ENCODE measurements at places on chromosomes 4 and X.

DNA sequence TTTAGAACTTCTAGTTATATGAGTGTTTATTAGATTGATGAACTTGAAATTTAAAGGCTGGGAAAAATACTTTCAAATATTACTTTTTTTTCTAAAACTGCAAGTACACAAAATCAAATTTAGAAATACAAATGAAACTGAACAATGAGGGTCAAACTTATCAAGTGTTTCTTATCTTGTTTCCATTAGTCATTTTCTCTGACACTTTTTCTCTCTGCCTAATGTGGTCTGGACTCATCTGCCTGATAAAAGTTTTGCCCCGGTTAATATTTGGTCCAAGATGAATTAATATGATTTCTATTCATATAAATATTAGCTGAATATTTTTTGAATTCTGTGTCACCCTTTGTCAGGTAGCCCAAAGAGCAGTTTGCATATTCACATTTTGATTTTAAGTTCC, 8.7 kb upstream of the HPGDS start:
- no peak for DNase-seq

DNA sequence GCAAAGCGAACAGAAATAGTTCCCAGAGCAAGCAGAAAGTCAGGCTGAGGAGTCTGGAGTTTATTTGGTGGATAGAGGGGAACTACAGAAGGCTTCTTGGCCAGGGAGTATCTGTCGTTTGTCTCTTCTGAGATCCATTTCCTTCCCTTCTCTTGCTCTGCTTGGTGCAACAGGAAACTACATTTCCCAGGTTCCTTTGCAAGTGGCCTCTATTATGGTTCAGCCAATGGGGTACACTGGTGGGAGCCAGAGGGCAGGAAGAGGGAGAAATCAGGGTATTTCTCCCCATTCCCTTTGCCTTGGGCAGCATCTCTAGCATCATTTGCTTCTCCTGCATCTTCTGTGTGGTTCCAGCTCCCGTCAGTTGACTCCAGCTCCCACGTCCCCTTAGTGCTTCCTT, 142.1 kb downstream of the BCOR start:
- no peak for DNase-seq

- DNase-seq, result no peak
Observed at GRCh38 chr4:25059791-25060190, 29.0 kb upstream of the LGI2 start.

DNA sequence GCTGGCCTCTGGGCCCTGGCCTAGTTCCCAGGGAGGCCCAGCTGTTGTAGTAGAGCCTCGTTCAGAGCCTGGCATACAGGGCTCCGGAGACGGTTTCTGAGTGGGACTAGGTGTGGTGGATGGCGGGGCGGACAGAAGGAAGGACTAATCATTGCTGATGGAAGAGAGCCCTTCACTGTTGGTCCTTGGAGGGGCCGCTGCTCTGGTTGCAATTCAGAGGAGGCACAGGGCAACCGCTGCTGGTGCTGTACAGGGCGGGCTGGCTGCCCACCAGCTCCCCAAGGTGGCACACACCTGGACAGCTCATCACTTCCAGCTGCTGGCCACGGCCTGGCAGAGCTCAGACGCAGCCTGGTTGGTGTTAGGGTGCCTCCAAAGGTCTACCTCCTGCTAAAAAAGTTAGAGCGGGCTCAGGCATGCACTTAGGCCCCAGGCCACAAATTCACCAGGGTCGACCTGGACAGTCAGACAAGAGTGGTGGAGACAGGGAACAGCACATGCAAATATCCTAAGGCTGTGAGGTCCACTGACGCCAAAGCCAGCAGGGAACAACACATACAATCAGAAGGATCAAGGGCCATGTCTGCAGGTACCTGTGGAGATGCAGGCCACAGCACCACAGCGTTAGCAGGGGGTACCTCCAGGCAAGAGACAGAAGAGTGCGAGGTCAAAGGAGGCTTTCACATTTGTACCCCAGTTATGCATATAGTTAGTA, 7.5 kb upstream of the RNF4 start:
- no peak for DNase-seq

DNA sequence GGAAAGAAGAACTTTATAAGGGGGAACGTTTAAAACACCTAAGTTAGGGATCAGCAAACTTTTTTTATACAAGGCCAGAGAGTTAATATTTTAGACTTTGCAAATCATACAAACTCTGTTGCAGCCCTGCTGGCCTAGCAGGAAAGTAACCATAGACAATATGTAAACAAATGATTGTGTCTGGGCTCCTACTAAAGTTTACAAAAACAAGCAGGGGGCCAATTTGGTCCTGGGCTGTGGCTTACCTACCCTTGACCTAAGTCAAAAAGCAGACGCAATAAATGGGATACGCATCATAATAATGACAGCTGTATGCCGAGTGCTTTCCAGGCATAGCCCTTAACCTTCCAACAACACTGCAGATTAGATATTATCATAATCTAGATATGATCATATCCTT, 4.9 kb downstream of the TASL start:
- no peak for DNase-seq

DNA sequence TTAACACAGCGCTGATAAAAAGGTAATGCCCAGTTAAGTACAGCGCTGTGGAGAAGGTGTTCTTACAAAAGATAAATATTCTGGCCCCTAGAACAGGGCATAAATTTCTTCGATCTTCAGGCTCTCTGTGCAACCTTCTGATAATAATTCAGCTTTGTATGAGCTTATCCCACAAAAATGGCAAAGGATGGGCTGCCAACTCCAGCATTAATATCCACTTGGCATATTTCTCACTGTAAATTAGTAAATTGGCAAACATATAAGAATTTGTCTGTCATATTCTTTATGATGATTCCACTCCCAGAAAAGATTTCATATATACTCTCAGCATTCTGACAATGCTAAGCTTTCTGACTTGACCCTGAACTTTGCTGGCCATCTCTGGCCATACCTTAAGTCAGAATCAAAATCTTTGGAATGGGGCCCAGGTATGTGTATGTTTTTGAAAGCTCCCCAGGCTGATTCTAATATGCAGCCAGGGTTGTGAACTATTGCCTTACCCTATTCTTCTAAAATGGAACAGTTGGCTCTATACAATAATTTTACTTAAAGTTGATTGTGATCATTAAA, 134.8 kb downstream of the FRYL start:
- DNase-seq, result no peak

DNA sequence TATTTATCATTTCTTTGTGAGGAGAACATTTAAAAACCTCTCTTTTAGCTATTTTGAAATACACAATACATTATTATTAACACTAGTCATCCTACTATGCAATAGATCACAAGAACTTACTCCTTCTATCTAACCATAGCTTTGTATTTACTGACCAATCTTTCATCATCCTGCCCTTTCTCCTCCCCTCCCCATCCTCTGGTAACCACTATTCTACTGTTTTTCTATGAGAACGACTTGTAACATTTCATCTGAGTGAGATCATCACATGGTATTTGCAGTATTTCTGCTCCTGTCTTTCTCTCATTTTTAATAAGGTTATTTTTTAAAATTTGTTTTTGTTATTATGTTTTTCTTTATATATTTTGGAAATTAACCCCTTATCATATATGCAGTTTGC, 331.8 kb downstream of the TEX13C start:
- DNase-seq, result no peak

DNA sequence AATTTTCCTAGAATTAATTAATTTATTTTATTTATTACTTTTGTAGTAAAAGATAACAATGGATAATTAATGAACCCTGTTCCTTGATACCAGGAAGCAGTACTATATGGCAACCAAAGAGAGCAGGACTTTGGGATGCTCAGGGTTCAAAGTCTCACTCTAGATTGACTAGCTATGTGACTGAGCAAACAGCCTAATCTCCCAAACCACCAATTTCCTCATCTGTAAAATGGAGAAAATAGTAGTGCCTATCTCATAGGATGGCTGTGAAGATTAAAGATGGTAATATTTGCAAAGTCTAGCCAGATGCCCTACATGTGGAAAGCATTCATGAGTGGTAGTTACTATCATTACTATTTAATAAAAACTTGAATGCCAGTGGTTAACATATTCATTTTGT, 97.6 kb downstream of the PRDM5 start:
- DNase-seq, result no peak

GRCh38 chr4:38717604-38718003, 53.6 kb downstream of the KLF3 start:
- no peak for DNase-seq

- DNase-seq, result no peak
Observed at GRCh38 chr4:159476886-159477285, 374.0 kb downstream of the RAPGEF2 start.

GRCh38 chr4:42172128-42172790, 19.8 kb upstream of the BEND4 start:
- no peak for DNase-seq

GRCh38 chrX:139113708-139114107, 402.2 kb upstream of the FGF13 start:
- no peak for DNase-seq

- DNase-seq, result no peak
Observed at GRCh38 chr4:25677943-25678342, 22.3 kb downstream of the SLC34A2 start.

GRCh38 chrX:9995855-9996339, 28.7 kb downstream of the CLDN34 start:
- DNase-seq, result peak; percentile 68

GRCh38 chr4:19944251-19944650, 307.5 kb upstream of the SLIT2 start:
- no peak for DNase-seq

DNA sequence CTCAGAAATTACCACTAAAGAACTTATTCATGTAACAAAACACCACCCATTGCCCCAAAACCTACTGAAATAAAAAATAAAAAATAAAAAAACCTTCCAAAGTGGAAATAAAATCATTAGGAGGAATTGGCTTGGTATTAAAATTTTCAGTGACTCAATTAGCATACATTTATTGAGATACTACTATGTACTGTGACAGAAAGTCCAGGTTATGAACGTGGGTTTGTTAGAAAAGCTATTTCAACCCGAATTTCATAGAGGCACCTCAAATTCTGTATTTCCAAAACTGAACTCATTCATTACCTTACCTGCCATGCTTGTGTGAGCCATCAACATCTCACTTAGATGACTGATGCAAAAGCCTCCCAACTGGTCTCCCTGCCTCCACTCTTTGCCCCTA, 16.8 kb downstream of the KLHL5 start:
- no peak for DNase-seq

- no peak for DNase-seq
Observed at GRCh38 chr4:124973716-124974115, 261.2 kb upstream of the ANKRD50 start.

- DNase-seq, result no peak
Observed at GRCh38 chrX:12814420-12814819, 23.2 kb downstream of the PRPS2 start.

- no peak for DNase-seq
Observed at GRCh38 chr4:5940470-5941203, 47.8 kb upstream of the CRMP1 start.

GRCh38 chr4:118308306-118309030, 44.3 kb downstream of the PRSS12 start:
- DNase-seq, result no peak

DNA sequence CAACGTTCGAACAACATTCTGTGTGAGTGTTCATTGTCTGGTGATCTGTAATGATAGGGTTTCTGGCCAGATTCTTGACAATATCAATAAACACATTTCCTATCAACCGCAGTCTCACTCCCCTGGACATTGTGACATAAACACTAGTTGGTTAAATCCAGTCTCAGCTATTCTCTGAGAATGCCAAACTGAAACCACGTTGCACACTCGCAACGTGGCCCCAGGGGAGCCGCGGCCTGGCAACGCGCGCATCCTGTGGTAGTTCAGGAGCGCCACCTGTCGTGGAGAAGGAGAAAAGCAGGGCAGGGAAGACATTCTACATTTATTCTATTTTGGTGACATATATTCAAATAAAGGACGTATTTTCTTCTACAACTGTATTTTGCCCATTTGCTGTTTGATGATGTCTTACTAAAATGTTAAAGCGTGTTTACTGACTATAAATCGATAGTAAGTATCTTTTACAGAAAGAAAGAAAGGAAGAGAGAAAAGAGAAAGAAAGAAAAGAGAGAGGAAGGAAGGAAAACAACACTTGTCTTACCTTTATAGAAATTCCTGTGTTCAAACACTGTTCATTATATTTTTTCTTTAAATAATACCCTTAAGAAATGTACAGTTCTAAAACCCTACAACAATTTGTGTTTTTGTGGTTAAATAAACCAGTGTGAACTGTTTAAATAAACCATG, 738.3 kb upstream of the FRG1 start:
- DNase-seq, result no peak

DNA sequence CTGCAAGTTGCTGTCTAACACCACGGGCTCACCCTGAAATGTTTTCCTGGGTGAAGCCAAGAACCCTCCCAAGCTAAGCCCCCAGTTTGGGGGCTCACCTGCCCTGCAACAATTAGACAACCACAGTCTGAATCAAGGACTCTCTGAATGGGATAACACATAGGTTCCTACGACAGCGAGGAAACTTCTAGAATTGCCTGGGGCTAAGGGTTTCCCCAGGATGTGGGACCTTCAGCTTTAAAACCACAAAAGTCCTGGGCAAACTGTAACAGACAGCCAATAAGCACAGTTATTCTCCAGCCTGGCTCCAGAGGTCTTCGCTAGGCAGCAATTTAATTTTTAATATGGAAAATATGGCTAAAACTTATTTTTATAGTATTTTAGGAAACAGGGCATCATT, 162.6 kb downstream of the PRKX start:
- no peak for DNase-seq

GRCh38 chrX:153640736-153641575, 6.0 kb upstream of the DUSP9 start:
- no peak for DNase-seq

- no peak for DNase-seq
Observed at GRCh38 chr4:38030023-38030422, 69.8 kb downstream of the PTTG2 start.

DNA sequence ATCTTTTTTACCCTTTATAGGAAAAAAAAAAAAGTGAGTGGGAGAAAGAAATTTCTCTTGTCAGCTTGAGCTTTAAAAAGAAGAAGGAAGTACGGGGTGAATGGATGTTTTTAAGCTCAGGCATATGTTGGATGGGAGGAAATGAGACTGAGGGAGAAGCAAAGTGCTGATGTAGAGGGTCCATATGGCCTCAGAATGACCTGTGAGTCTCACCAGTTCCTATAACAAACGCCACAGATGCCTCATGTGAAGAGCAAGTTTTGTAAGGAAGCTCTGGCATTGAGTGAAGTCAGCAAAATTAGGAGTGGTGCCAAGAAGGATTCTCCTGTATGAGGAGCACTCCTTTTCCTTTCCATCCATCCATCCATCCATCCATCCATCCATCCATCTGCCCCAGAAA, 214.6 kb downstream of the PTTG2 start:
- DNase-seq, result no peak

- no peak for DNase-seq
Observed at GRCh38 chr4:123438031-123438430, 41.4 kb downstream of the SPRY1 start.

DNA sequence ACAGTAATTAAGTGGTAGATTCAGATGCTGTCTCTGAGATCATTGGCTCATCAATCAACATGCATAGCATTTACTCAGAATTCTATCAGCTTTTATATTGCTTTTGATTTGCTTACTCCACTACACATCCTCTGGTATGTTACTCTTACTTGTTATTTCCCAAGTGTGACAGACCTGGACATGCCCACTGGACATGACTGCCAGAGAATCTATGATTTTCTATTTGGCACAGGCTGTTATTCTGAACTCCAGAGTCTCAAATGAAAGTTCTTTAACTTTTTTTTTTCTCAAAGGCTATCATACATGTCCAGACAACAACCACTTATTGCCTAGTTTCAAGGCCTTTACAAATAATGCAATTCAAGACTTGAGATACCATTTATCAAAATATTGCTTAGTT, 116.1 kb upstream of the ARHGAP24 start:
- no peak for DNase-seq

- no peak for DNase-seq
Observed at GRCh38 chr4:32192363-32192762, 1472.2 kb downstream of the PCDH7 start.
